SJSA1 (cell line): ENCODE measurements at places on chromosomes 3 and 15.
A peak's percentile ranks its signal among the peaks of the same experiment; 100 is the strongest.

DNA sequence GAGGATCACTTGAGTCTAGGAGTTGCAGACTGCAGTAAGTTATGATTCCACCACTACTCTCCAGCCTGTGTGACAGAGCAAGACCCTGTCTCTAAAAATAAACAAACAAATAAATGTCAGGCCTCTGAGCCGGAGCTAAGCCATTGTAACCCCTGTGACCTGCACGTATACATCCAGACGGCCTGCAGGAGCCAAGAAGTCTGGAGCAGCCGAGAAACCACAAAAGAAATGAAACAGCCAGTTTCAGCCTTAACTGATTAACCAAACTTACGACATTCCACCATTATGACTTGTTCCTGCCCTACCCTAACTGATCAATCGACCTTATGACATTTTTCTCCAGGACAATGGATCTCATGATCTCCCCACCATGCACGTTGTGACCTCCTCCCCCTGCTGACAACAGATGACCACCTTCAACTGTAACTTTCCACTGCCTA is 32.5 kb upstream of the ZKSCAN7 start:
- no peak for DNase-seq

DNA sequence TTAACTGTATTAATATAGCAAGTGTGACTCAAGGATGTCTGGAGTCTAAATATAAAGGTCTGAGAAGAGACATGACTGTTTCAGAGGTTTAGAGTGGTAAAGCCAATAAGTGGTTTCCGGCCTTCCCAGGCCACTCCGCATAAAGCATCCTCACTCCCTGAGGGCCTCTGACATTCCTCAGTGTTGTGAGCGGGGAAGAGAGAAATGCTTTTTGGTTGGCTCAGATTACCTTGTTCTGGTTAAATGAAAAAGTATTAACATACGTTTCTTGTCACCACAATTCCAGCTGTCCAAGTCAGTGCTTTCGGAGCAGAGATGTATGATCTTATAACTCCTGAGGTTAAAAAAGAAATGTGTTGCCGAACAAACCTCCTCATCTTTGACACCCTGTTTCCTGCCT is 103.8 kb downstream of the RBMS3 start:
- DNase-seq: peak; percentile 19

- no peak for DNase-seq
These were observed 53.9 kb upstream of the NR2F2 start for GRCh38 chr15:96276438-96277210.

GRCh38 chr3:46303240-46303639 is 50.7 kb upstream of the CCR2 start:
- DNase-seq: no peak
